ENCODE measurements at places on chromosomes 13 and 19. TPM values are rescaled to one million over a fixed set of nuclear protein-coding genes. Genes with fewer than 3 reads are reported as not detected.

Gene ZNF723
- not detected for total RNA-seq

Gene OR7D2
- 1.4 TPM for total RNA-seq

Gene KIR3DL2
- 0.95 TPM for total RNA-seq

Gene SCN1B
- total RNA-seq, result 1.1 TPM

Gene LRG1
- not detected for total RNA-seq

Gene JSRP1
- total RNA-seq, result not detected

Gene AP1M1
- 133 TPM for total RNA-seq

Gene PRR19
- total RNA-seq, result 0.30 TPM

Gene PGLYRP1
- not detected for total RNA-seq

Gene INSL3
- total RNA-seq, result 8.9 TPM

Gene LENG9
- total RNA-seq, result 7.9 TPM

Gene NANOS3
- 1.6 TPM for total RNA-seq

Gene NLRP9
- total RNA-seq, result not detected

Gene TEAD2
- 0.43 TPM for total RNA-seq
